Stimulated activated effector memory CD8-positive, alpha-beta T cell treated with anti-CD3 and anti-CD28 coated beads, Interleukin-12 subunit alpha, Interleukin-12 subunit beta, amount 100 ng/mL, for 72 hours (primary cell): ENCODE measurements at places on chromosomes 5 and 9.

GRCh38 chr9:114385397-114386181 is 2.2 kb downstream of the AKNA start:
- DNase-seq, result peak; percentile 69

GRCh38 chr5:110832683-110833082 is 93.9 kb downstream of the SLC25A46 start:
- no peak for DNase-seq

GRCh38 chr9:89374176-89374575 is 55.9 kb downstream of the SECISBP2 start:
- no peak for DNase-seq

DNA sequence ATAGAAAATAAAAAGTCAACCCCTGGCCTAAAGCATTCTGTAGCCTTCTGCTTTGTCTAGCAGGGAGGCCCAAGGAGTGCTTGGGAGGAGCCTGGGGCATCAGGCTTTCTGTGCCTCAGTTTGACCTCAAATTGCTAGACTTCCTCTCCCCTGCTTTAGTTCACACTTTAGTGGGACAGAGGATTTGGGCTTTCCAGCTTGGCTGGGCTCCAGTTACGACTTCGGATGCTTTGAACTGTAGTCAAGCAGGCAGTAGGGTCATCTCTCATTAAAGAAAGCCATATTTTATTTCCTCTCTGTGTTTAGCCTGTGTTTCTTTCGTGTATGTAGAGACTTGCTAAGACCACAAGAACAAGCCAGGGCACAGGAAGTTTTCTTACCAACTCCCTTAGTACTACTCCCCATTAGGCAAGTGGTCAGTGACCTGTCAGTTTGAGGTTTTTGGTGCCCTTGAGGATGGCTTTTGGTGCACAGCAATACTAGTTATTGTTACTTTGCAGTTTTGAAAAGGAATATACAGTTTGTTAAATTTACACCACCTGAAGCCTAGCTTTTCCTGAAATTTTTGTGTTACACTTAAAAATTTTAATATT is 334.7 kb downstream of the NDUFS4 start:
- DNase-seq, result no peak

- DNase-seq, result no peak
Measured at GRCh38 chr9:31799953-31800609, 584.4 kb upstream of the ACO1 start.

GRCh38 chr5:174364676-174365075 is 319.2 kb downstream of the NSG2 start:
- no peak for DNase-seq

DNA sequence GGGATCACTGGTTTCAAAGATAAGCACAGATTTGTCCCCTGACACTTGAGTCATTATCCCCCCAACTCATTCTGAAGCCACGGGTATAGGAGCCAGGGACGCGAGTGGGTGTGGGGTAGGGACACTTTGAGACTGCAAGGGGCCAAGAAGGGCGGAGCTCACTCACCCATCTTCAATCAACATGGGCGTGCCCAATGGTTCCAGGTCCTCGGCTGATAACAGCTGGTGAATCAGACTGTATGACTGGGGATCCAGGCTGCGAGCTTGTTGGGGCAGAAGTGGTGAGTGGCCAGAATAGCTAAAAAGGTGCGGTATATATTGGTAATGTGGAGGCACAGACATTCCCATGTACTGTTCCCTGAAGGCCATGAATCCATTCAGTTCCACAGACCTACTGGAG is 30.7 kb upstream of the NR5A1 start:
- no peak for DNase-seq

DNA sequence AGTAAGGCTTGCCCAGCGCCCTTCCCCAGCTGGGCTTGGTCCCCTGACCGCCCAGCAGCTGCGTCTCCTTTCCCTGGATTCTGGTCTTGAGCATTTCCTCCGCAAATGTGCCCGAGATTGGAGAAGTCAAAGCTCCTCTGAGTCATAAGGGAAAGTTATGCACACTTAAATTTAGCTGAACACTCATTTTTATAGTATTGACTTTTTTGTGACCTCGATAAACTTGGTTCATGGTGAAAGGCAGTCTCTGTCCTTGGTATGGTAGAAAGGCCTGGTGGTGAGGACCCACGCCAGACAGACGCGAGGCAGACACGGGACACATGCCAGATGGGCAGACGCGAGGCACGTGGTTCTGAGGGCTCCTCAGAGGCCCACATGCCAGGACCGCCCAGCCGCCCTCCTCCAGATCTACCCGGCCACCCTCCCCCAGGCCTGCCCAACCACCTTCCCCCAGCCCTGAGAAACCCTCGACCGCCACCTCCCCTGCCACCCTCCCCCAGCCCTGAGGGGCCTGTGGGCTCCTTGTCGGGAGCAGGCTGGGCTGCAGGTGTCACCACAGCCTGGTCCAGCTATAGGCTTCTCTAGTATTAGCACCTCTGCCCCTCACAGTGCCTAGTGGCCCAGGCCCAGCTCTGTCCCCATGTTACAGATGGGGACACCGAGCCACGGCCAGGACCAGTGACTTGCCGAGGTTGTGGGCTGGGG is 60.9 kb upstream of the CACNA1B start:
- DNase-seq, result no peak

DNA sequence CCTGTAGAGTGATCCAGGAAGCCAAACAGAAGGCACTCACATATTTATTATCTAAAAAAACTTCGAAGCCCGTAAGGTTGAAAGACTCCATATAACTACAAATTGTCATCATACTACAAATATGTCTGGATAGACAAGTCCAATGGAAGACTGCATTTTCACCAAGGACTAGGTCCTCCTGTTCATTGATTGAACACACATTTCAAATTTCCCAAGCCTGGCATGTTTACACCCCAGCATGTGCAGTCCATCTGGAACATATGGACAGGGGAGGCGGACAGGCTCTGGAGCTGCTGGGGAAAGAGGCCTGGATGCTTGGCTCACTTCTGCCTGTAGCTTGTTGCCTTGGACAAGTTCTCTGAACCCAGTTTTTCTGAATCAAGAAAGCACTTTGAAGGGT is 378.7 kb downstream of the ENC1 start:
- no peak for DNase-seq
